ENCODE measurements at places on chromosomes 4 and X.

- no peak for DNase-seq
These were observed 19.6 kb upstream of the ABRAXAS1 start for GRCh38 chr4:83504503-83504902.

GRCh38 chr4:80265571-80266252, 752 bp upstream of the FGF5 start:
- DNase-seq: peak; percentile 39

GRCh38 chr4:121938282-121939092, 13.4 kb downstream of the TRPC3 start:
- no peak for DNase-seq

DNA sequence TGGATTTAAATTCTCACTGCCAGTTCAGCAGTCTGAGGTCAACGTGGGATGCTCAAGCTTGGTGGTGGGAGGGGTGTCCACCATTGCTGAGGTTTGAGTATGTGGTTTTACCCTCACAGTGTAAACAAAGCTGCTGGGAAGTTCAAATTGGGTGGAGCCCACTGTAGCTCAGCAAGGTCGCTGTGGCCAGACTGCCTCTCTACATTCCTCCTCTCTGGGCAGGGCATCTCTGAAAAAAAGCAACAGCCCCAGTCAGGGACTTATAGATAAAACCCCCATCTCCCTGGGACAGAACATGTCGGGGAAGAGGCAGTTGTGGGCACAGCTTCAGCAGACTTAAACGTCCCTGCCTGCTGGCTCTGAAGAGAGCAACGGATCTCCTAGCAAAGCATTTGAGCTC, 14.9 kb upstream of the RRAGB start:
- no peak for DNase-seq

DNA sequence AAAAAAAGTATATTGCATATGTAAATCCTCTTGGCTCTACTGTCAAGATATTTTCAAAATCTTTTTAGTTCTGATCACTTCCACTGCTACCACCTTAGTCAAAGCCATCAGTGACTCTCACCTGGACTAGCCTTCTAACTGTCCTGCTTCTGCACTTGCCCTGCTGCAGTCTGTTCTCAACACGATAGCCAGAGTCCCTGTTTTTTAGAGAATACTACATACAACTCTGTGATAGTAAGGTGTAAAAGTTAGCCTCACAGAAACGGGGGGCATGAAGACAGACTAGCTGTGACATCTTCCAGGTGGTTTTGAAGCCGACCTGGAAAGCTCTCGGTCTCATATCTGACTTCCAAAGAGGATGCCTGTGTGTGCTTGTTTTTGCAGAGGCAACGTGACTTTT, 24.7 kb downstream of the EIF2S3 start:
- no peak for DNase-seq

DNA sequence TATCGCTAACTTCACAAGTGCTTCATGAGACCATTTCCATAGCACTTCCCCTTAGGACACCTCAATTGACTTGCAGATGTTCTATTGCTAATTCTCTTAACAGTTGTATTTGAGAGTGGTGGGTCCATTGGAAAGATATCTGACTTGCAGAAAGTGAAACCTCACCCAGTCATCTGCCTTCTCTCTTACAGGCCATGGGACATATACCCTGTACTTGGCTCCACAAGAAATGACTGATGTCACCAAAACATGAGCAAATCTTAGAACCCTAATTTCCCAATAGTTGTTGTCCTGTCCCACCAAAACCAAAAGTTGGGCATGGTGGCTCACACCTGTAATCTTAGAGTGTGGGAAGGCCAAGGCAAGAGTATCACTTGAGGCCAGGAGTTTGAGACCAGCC, 101.9 kb upstream of the MAML3 start:
- DNase-seq: no peak

DNA sequence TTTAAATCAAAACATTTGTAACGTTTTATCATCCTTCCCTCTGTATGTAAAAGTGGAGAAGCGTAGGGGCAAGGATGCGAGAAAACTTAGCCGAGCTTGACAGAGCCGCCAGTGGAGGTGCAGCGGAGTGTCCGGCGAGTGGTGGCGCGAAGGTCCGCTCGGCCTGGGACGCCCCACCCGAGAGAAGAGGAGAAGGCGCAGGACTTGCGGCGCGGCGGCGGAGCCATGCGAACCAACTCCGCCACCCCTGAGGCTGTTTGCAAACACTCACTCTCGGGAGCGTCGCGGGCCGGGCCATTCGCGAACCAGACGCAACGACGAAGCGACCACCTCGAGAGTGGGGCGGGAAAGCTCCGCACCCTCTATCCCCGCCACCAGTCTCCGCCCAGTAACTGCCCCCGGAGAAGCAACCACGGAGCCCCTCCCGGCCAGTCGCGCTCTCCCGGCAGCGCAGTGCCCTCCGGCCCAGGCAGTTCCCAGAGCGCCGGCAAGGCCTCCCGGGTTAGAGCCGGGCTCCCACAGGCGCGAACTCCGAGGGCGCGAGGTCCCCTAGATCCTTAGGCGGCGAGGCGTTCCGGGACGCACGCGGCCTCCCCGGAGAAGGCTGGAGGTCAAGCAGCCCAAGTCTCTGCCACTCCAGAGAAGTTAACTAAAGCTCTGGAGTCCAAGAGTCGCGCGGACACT, 2.3 kb upstream of the MAB21L2 start:
- DNase-seq: peak; percentile 25

GRCh38 chr4:24192018-24192641, 302.3 kb upstream of the PPARGC1A start:
- no peak for DNase-seq

DNA sequence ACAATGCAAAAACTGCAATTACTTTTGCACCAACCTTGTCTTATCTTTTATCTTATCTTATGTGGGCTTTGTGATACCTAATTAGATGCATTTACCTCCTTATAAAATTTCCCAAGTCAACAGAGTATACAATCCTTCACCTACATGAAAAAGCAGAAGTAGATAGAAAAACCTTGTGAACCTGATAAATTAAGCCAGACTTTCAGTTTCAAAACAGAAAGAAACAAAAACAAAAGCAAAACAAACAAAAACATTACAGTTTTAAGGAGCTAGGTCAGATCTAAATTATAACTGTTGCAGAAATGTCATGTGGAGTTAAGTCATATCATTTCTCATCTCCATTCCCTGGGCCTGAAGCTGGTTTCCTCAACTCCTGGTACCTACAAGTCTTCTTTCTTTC, 24.9 kb upstream of the CXXC4 start:
- no peak for DNase-seq

DNA sequence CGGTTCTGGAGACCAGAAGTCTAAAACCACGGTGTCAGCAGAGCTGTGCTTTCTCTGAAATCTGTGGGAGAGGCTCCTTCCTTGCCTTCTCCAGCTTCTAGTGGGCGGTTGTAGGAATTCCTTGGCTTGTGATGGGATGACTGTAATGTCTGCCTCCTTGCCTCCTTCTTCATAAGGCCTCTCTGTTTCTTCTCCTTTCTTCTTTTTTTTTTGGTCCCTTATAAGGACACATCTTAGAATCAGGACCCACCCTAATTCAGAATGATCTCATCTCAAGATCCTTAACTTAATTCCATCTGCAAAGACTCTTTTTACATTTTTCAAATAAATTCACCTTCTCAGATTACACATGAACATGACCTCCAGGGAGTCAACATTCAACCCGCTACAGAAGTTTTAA, 186.9 kb downstream of the STK32B start:
- peak; percentile 30 for DNase-seq

- no peak for DNase-seq
These were observed 210.2 kb upstream of the ADAMTS3 start for GRCh38 chr4:72779241-72779640.

- DNase-seq: no peak
These were observed 192.3 kb upstream of the ANKRD50 start for GRCh38 chr4:124904723-124905388.

DNA sequence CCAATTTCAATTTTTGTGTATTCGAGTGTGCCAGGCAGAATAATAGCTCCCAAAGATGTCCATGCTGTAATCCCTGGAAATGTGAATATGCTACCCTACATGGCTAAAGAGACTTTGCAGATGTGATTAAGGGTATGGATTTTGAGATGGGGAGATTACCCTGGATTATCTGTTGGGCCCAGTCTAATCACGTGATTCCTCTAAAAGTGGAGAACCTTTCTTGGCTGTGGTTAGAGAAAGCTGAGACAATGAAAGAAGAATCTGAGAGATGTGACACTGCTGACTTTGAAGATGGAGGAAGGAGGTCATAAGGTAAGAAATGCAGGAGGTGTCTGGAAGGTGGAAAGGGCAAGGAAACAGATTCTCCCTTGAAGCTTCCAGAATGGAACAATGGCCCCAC, 503.5 kb upstream of the PITX2 start:
- DNase-seq: no peak

- peak; percentile 49 for DNase-seq
These were observed 89.1 kb downstream of the RAPGEF2 start for GRCh38 chr4:159191989-159192388.

DNA sequence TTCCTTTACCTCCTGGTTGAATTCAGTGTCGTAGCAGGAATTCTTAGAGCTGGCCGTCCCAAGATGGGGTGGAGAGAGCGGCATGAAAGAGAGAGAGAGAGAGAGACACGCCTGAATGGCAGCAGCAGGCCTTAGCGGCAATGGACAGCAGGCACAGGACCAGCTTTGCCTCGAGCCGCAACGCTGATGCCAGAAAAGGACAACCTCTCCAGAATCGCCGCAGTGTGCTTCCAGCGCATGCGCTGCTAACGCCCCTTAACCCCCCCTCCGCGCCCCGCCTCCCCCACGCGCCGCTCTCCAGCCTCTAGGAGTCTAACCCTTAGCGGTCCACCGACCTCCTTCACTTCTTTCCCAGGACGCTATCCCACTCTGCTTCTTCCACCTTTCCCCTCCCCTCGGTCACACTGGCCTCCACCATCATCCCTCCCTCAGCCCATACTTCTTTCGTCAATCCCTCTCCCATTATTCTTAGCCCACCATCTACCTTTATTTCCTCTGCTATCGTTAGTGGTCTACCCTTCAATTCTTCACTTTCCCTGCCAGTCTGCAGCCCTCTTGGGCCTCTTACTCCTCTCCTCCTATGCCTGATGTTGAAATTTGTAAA, 10.5 kb upstream of the ZCCHC13 start:
- DNase-seq: peak; percentile 74

DNA sequence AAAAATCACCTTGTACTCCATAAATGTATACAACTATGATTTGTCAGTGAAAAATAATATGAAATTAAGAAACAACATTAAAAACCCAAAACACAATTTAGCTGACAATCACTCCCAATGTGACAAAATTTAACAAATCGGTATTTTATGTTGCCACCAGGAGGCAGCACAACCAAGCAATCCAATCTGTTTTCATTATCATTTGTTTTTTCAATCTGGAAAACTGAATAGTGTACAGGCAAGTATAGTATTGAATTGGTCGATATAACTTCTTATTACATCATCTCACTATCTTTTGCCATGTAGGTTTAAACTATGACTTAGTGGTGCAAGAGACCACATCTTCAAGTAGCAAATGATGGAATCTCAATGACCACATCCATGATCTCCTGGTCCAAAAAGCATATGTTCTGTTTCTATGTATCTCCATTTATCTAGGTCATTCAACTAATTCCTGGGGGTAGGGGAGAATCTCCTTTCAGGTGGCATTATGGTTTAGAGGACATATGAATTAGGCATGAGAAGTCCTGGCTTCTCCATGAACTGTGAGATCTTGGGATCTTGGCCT, 112.9 kb upstream of the AGA start:
- peak; percentile 8 for DNase-seq

- peak; percentile 31 for DNase-seq
These were observed 28.6 kb upstream of the PDE5A start for GRCh38 chr4:119657111-119657611.

- DNase-seq: peak; percentile 67
These were observed 115.0 kb upstream of the SHISA3 start for GRCh38 chr4:42282081-42282901.

GRCh38 chrX:19906293-19906692, 18.9 kb upstream of the SH3KBP1 start:
- DNase-seq: no peak

GRCh38 chr4:80367737-80368136, 32.2 kb downstream of the CFAP299 start:
- DNase-seq: no peak

GRCh38 chr4:5827108-5828004, 65.5 kb downstream of the CRMP1 start:
- DNase-seq: peak; percentile 28

DNA sequence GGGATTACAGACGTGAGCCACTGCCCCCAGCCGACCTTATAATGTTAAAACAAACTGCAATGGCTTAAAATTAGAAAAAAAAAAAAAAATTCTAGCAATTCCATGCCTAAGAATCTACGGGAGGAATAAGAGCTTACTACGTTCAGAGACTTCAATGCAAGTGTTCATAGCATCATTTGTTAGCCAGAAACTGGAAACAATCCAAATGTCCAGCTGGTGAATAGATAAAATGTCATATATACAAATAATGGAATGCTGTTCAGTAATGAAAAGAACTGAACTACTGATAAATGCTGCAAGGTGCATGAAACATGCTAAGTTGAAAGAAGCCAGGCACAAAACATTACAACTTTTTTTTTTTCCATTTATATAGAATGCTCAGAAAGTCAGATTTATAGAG, 5.3 kb downstream of the EXOSC9 start:
- no peak for DNase-seq

GRCh38 chr4:24352112-24352511, 232.2 kb downstream of the DHX15 start:
- no peak for DNase-seq

- no peak for DNase-seq
These were observed 75.0 kb downstream of the NBDY start for GRCh38 chrX:56803850-56804681.

GRCh38 chr4:182277377-182277776, 34.2 kb downstream of the TENM3 start:
- DNase-seq: no peak

DNA sequence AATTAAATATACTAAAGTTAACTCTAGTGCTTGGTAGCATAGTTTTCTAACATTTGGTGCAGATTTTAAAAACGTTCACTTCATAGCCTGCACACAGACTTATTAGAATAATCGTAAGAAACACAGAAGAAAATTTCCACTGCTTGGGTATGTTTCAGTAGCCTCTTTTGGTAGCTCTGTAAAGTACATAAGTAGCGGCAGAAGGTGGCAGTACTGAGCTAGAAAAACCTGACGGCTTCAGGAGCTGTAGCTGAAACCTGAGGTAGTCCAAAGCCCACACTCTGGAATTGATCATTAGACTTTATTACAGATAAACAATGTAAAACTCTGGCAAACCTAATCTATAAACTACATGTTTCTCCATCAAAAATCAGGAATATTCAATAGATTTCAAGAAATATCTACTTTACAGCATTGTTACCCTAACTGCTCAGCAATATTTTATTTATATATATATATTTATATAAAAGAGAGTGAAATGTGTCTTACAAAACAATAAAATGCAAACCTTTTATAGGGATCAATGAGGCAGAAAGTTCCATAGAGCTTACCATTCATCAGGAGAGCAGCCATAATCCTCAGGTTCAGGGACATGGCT, 88.2 kb downstream of the ATP8A1 start:
- DNase-seq: peak; percentile 62

- no peak for DNase-seq
These were observed 540 bp upstream of the HADH start for GRCh38 chr4:107989162-107989536.

DNA sequence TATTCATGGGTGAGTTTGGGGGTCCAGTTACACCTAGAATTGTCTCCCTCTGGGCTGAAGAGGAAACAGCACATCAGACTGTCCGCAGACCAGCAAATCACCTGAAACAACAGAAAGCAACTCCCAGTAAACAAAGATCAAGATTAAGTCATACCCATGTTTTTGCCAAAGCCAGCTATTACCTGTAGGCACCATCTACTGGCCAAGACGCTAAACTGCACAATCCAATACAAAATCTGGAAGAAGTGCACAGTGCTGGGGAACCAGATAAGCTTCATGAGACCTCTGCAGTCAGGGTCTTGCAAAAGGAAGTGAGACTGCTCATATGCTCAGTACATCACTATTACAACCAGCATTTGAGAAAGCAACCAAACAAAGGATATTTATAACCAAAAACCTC, 157.5 kb upstream of the ITM2A start:
- no peak for DNase-seq

Measured in Daoy (cell line).